IMR-90 (cell line): ENCODE measurements at places on chromosomes 13 and 19.

- no peaks in the 10 kb centered on the region for H3K4me1 ChIP-seq
- no peak overlapping the region for H3K27ac ChIP-seq
- no peak for DNase-seq
- H3K36me3 ChIP-seq, result no peaks in the 10 kb centered on the region
- H3K4me3 ChIP-seq, result no peak overlapping the region
These were observed 139.1 kb downstream of the SLC7A1 start for GRCh38 chr13:29456419-29456818.

GRCh38 chr19:11856596-11857250 is 8.2 kb downstream of the ZNF439 start:
- H3K4me3 ChIP-seq, result no peak overlapping the region
- H3K27me3 ChIP-seq, result no peaks in the 10 kb centered on the region
- no peak overlapping the region for H3K27ac ChIP-seq

- no peaks in the 10 kb centered on the region; the same call in 1 of the 2 replicates for H3K27me3 ChIP-seq
- no peak overlapping the region for H3K4me3 ChIP-seq
- peak; percentile 34 for DNase-seq
These were observed 226.3 kb downstream of the SLC7A1 start for GRCh38 chr13:29369060-29369743.

GRCh38 chr13:33721724-33722123 is 96.2 kb upstream of the RFC3 start:
- no peak overlapping the region for H3K27ac ChIP-seq
- H3K4me1 ChIP-seq, result peaks cover 6% of the 10 kb centered on the region; the same call in 1 of the 2 replicates
- H3K4me3 ChIP-seq, result no peak overlapping the region
- H3K27me3 ChIP-seq, result no peaks in the 10 kb centered on the region
- peak; percentile 62 for DNase-seq
- no peaks in the 10 kb centered on the region for H3K36me3 ChIP-seq

- no peaks in the 10 kb centered on the region for H3K36me3 ChIP-seq
- no peak overlapping the region for H3K4me3 ChIP-seq
- no peaks in the 10 kb centered on the region for H3K4me1 ChIP-seq
- DNase-seq, result no peak
These were observed 46.0 kb upstream of the PCDH8 start for GRCh38 chr13:52894413-52894812.

GRCh38 chr19:15294561-15294990 is 37.8 kb downstream of the BRD4 start:
- no peak for DNase-seq
- peaks cover 1% of the 10 kb centered on the region; the same call in 1 of the 2 replicates for H3K36me3 ChIP-seq
- no peaks in the 10 kb centered on the region for H3K27me3 ChIP-seq
- H3K27ac ChIP-seq, result no peak overlapping the region; the same call in 1 of the 2 replicates
- H3K4me1 ChIP-seq, result peaks cover 60% of the 10 kb centered on the region
- H3K4me3 ChIP-seq, result no peak overlapping the region

DNA sequence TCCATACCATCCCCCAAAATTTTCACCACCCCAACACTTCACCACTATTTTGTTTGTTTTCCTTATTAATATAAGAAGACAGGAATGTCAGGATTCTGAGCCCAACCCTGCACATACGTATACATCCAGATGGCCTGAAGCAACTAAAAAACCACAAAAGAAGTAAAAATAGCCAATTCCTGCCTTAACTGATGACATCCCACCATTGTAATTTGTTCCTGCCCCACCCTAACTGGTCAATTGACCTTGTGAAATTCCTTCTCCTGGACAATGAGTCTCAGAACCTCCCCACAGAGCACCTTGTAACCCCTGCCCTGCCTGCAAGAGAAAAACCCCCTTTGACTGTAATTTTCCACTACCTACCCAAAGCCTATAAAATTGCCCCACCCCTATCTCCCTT is 132.5 kb downstream of the ZNF675 start:
- no peak overlapping the region for H3K27ac ChIP-seq
- H3K4me1 ChIP-seq, result no peaks in the 10 kb centered on the region
- DNase-seq, result no peak
- H3K27me3 ChIP-seq, result no peaks in the 10 kb centered on the region

GRCh38 chr13:92097337-92097903 is 699.0 kb downstream of the GPC5 start:
- H3K4me1 ChIP-seq, result no peaks in the 10 kb centered on the region
- H3K4me3 ChIP-seq, result no peak overlapping the region
- no peaks in the 10 kb centered on the region for H3K27me3 ChIP-seq
- DNase-seq, result no peak

- H3K4me3 ChIP-seq, result no peak overlapping the region
- H3K4me1 ChIP-seq, result no peaks in the 10 kb centered on the region
- H3K27ac ChIP-seq, result no peak overlapping the region
- no peaks in the 10 kb centered on the region for H3K27me3 ChIP-seq
These were observed 148.9 kb downstream of the ZNF737 start for GRCh38 chr19:20416661-20417060.

- peaks cover 18% of the 10 kb centered on the region for H3K36me3 ChIP-seq
- H3K27me3 ChIP-seq, result no peaks in the 10 kb centered on the region
- H3K4me1 ChIP-seq, result peaks cover 7% of the 10 kb centered on the region; the same call in 1 of the 2 replicates
- DNase-seq, result no peak
These were observed 16.9 kb downstream of the ZC3H4 start for GRCh38 chr19:47096721-47097120.

GRCh38 chr13:50168786-50169185 is 153.5 kb downstream of the KCNRG start:
- no peak overlapping the region for H3K27ac ChIP-seq
- DNase-seq, result no peak
- H3K36me3 ChIP-seq, result no peaks in the 10 kb centered on the region
- no peaks in the 10 kb centered on the region; the same call in 1 of the 2 replicates for H3K27me3 ChIP-seq
- H3K4me3 ChIP-seq, result no peak overlapping the region

DNA sequence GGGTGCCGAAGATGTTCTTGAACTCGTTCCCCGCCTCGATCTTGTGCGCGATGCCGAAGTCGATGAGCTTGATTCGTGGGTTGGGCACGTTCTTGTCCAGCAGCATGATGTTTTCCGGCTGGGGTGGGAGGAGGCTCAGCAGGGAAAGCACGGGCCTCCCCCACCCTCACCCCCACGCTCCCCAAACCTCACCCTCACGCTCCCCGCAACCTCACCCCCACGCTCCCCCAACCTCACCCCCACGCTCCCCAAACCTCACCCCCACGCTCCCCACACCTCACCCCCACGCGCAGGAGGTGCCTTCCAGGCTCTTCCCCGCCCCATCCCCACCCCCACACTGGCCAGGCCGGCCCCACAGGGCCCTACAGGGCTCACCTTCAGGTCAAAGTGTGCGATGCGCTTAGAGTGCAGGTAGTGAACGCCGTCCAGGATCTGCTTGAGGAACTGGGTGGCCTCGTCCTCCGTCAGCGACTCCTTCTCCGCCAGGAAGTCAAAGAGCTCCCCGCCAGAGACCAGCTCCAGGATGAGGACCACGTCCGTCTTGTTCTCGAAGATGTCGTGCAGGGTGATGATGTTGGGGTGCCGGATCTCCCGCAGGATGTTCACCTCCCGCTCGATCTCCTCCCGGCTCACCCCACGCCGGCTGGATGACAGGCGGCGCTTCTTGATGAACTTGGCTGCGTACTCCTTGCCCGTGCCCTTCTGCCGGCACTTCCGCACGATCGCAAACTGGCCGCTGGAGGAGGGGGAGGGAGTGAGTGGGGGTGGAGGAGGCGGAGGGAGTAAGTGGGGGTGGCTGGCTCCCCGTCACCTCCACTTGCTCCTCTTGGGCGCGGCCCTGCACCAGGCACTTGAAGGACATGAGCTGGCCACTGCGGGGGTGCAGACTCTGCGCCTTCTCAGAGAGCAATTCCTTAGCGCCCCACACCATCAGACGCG is 6.4 kb downstream of the DAPK3 start:
- H3K27me3 ChIP-seq, result no peaks in the 10 kb centered on the region
- H3K36me3 ChIP-seq, result peaks cover 76% of the 10 kb centered on the region
- no peak overlapping the region for H3K27ac ChIP-seq

DNA sequence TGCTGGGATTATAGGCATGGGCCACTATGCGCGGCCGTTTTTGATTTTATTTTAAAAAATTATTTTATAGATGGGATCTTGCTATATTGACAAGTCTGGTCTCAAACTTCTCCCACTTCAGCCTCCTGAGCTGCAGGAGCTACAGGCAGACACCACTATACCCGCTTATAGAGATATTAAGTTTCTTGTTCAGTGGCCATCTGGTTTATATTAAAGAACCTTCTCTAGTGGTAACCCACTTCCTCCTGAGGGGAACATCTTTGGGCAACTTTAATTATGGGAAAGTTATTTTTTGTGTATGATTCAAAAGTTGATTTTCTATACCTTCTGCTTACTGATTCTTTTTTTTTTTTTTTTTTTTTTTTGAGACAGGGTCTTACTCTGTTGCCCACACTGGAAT is 172.7 kb downstream of the KLF5 start:
- DNase-seq, result no peak
- no peak overlapping the region for H3K4me3 ChIP-seq

DNA sequence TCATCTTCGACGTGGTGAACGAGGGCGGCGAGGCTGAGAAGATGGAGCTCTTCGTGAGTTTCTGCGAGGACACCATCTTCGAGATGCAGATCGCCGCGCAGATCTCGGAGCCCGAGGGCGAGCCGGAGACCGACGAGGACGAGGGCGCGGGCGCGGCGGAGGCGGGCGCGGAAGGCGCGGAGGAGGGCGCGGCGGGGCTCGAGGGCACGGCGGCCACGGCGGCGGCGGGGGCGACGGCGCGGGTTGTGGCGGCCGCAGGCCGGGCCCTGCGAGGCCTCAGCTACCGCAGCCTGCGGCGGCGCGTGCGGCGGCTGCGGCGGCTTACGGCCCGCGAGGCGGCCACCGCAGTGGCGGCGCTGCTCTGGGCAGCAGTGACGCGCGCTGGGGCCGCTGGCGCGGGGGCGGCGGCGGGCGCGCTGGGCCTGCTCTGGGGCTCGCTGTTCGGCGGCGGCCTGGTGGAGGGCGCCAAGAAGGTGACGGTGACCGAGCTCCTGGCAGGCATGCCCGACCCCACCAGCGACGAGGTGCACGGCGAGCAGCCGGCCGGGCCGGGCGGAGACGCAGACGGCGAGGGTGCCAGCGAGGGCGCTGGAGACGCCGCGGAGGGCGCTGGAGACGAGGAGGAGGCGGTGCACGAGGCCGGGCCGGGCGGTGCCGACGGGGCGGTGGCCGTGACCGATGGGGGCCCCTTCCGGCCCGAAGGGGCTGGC is 52.6 kb downstream of the MAP4K1 start:
- 0 out of 2 replicates have a peak overlapping the region, but pooled peaks have one; percentile 13 for H3K4me3 ChIP-seq
- no peaks in the 10 kb centered on the region for H3K4me1 ChIP-seq
- H3K27ac ChIP-seq, result no peak overlapping the region

GRCh38 chr19:35249146-35249847 is 495 bp downstream of the LSR start:
- H3K36me3 ChIP-seq, result no peaks in the 10 kb centered on the region
- peaks cover 37% of the 10 kb centered on the region for H3K27me3 ChIP-seq
- H3K4me3 ChIP-seq, result no peak overlapping the region
- DNase-seq, result no peak
- H3K4me1 ChIP-seq, result no peaks in the 10 kb centered on the region

DNA sequence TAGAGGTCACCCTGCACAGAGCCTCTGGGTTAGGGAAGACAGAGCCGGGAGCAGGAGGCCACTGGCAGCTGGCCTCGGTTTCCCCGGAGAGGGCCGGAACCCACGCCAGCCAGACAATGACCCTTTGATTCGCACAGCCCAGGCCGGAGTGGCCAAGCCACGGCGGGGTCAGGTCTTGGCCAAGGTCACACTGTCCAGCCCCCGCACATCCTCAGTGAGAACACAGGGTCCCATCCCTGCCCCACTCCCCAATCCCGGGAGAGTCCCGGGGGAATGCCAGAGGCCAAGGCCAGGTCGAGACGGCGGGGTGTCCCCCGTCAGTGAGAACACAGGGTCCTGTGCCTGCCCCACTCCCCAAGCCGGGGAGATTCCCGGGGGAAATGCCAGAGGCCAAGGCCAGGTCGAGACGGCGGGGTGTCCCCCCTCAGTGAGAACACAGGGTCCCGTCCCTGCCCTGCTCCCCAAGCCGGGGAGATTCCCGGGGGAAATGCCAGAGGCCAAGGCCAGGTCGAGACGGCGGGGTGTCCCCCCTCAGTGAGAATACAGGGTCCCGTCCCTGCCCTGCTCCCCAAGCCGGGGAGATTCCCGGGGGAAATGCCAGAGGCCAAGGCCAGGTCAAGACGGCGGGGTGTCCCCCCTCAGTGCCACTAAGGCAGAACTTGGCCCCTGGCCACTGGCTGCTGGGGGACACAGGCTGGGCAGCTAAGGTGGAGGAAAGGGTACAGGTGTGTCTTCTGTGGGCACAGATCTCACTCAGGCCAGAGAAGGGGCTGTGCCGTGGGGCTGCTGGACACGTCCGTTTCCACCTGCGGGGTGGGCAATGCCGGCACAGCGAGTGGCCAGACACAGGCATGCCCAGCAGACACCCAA is 1.7 kb upstream of the FSTL3 start:
- H3K36me3 ChIP-seq, result no peaks in the 10 kb centered on the region
- no peaks in the 10 kb centered on the region for H3K27me3 ChIP-seq
- no peak overlapping the region for H3K4me3 ChIP-seq
- H3K4me1 ChIP-seq, result peaks cover 22% of the 10 kb centered on the region
- no peak for DNase-seq

DNA sequence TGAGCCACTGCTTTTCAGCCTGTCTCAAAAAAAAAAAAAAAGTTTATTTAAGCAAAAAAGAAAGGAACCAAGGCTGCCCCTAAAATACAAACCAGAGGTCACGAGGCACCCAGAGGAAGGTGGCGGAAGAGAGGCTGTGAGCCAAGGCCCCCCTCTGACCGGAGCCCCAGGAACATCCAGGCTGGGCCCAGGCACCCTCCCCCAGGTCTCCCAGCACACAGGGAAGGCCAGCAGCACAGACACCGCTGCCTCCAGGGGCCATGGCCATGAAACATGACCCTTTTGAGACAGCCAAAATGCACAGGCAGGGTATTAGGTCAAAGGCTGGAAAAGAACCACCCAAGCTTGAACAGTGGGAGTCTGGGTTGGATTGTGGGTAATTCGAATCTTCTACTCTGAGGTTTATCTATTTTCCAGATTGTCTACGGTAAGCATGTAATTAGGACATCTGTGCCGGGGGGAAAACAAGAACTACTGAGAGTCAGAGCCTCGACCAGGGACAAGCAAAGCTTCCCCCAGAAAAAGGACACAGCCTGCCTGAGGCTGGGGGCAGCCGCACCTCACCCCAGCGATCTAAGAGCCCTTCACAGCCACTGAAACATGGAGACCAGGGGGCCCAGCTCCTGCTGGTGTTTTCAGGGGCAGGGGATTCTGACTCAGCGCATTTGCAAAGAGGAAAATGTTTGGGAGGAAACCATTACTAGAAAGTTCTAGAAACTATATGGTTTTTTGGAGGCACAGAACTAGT is 8.4 kb downstream of the PEX11G start:
- H3K36me3 ChIP-seq, result peaks cover 1% of the 10 kb centered on the region; the same call in 1 of the 2 replicates
- DNase-seq, result no peak
- H3K27me3 ChIP-seq, result no peaks in the 10 kb centered on the region
- peaks cover 2% of the 10 kb centered on the region; the same call in 1 of the 2 replicates for H3K4me1 ChIP-seq
- H3K4me3 ChIP-seq, result no peak overlapping the region

GRCh38 chr13:70527599-70527998 is 419.3 kb upstream of the KLHL1 start:
- H3K36me3 ChIP-seq, result no peaks in the 10 kb centered on the region
- H3K27me3 ChIP-seq, result no peaks in the 10 kb centered on the region
- no peak overlapping the region for H3K27ac ChIP-seq
- H3K4me3 ChIP-seq, result no peak overlapping the region
- H3K4me1 ChIP-seq, result no peaks in the 10 kb centered on the region
